MV-4-11 (cell line): ENCODE measurements at places on chromosomes 6 and 20.

- DNase-seq, result no peak
Observed at GRCh38 chr20:10665791-10666190, 8.0 kb downstream of the JAG1 start.

GRCh38 chr20:24535941-24536730, 66.7 kb downstream of the SYNDIG1 start:
- no peak for DNase-seq

DNA sequence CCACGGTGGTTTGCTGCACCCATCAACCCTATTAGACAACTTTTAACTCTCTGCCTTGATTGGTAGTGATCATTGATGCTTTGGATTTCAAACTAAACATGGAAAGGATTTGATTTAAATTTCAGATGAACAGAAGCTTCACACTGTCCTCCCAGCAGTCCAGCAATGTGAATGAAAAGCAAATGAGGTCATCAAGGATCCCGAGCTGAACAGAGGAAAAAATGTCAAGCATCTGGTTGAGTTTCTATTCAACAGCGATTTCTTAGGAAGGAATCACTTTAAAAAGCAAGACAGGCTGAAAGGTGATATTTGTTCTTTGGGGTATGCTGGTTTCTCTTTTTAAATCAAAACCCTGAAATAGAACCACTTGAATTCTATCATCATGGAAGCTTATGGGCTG, 10.6 kb upstream of the SAMD3 start:
- no peak for DNase-seq

- no peak for DNase-seq
Observed at GRCh38 chr6:149060300-149060984, 257.1 kb upstream of the TAB2 start.

GRCh38 chr6:128114164-128114563, 213.3 kb upstream of the THEMIS start:
- DNase-seq, result no peak
